Vagina (tissue), 2 donors: ENCODE measurements at places on chromosomes 4 and X.
A peak's percentile ranks its signal among the peaks of the same experiment; 100 is the strongest.

- H3K36me3 ChIP-seq = no peaks in the 10 kb centered on the region
- no peaks in the 10 kb centered on the region for H3K4me1 ChIP-seq
- no peak overlapping the region for H3K27ac ChIP-seq
- H3K27me3 ChIP-seq = peaks cover 3% of the 10 kb centered on the region
- no peak for DNase-seq
Observed at GRCh38 chrX:107454302-107454701, 4.8 kb downstream of the FRMPD3 start.

DNA sequence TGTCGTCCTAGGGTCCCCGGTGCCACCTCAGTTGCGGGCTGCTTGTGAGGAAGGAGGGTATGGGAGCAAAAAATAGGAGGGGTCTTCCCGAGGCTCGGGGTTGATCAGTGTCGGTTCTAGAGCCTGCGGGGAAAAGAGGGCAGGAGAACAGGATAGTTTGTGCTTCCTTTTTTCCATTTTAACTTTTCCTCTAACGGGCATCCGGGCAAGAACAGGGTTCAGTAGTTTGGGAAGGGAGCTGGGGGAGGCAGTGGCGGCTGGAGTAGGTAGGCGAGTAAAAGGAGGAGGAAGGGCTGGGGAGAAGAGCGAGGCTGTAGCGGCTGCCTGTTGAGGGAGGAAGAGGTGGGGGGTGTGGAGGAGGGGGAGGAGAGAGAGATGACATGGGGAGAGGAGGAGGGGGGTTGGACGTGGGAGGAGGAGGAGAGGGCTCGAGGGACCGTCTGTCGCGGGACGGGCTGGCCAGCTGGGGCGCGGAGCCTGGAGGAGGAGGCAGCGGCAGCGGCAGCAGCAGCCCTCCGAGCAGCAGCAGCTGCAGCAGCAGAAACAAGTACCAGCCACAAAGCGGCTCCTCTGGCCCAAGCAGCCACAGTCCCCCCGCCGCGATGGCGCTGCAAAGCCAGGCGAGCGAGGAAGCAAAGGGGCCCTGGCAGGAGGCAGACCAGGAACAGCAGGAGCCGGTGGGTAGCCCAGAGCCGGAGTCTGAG lies at the start of gene SLC16A2:
Gene SLC16A2, plus strand, starts transcription at position 458 of the 704 bp plus-strand sequence. Its CDS starts 145 bp downstream, at position 603.
- H3K4me3 ChIP-seq = peak within 1 kb of the TSS; percentile 55
- peaks cover 10% of the 10 kb centered on the region for H3K4me1 ChIP-seq
- DNase-seq = no peak
- no peaks in the 10 kb centered on the region for H3K27me3 ChIP-seq
- H3K36me3 ChIP-seq = no peaks in the 10 kb centered on the region
- peak within 1 kb of the TSS; percentile 92 for H3K27ac ChIP-seq

- no peaks in the 10 kb centered on the region for H3K27me3 ChIP-seq
- H3K27ac ChIP-seq = peak overlapping the region; percentile 83
- no peak for DNase-seq
- peaks cover 13% of the 10 kb centered on the region for H3K4me1 ChIP-seq
Observed at GRCh38 chrX:119871245-119871598, 311 bp downstream of the RNF113A start.

- no peaks in the 10 kb centered on the region for H3K36me3 ChIP-seq
- H3K27me3 ChIP-seq = no peaks in the 10 kb centered on the region
- H3K4me1 ChIP-seq = no peaks in the 10 kb centered on the region
Observed at GRCh38 chrX:31260351-31260750, 188.5 kb upstream of the FTHL17 start.

DNA sequence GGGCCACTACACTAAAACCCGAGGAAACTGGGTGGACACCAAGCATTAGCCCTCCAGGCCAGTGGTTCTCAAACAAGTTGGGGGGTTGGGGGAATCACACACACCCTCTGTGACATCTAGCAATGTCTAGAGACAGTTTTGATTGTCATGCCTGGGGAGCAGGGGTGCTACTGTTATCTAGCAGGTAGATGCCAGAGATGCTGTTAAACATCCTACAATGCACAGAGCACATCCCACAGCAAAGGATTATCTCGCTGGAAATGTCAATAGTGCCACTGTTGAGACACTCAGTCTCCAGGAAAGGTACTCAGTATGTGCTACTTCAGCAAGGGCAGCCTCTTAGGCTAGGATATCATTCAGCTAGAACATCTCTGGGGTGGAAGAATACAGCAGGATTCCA lies 1.3 kb downstream of the SMC1A start:
- H3K4me1 ChIP-seq = peaks cover 22% of the 10 kb centered on the region
- H3K27ac ChIP-seq = no peak overlapping the region
- H3K4me3 ChIP-seq = peak overlapping the region; percentile 71
- no peaks in the 10 kb centered on the region for H3K27me3 ChIP-seq
- H3K36me3 ChIP-seq = no peaks in the 10 kb centered on the region
- no peak for DNase-seq

DNA sequence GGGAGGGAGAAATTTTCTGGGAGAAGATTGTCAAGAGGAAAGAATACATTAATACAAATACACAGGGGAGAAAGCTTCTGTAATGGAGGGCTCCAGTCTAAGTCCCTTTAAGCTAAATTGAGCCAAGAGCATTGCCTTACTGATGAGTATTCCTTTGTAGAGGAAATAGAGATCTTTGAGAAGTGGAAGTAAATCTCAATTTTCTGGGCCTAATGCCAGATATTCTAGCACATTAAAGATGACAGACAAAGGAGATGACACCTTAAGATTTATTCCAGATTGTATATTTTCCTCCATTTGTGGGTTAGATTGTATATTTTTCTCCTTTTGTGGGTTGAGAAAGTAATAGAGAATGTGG lies 28.5 kb upstream of the SMAD1 start:
- H3K4me1 ChIP-seq = no peaks in the 10 kb centered on the region
- H3K27me3 ChIP-seq = no peaks in the 10 kb centered on the region
- no peak overlapping the region for H3K27ac ChIP-seq
- H3K36me3 ChIP-seq = no peaks in the 10 kb centered on the region

DNA sequence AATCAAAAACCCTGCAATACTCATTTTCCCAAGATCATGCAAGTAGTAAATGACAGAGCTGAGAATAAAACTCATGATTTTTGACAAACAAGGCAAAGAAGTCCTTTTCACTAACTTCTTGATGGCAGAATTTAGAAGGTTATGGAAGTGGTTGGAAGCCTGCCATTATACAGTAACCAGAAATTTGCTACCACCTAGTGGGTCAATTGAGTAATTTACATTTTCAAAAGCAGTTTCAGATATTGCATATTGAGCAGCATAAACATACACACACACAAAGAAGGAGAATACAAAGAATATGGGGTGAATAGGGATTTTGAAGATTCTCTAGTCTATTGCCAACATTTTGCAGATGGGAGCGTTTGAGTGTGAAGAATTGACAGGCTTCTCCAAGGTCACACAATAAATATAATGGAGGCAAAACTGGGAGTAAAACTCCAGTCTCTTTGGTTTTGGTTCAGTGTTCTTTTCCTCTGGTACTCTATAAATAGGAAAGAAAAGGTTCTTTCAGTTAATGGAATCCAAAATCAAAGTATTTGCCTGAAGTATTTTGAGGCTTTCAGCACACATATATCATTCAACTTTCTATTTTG lies 70.2 kb downstream of the GC start:
- H3K4me3 ChIP-seq = no peak overlapping the region
- H3K4me1 ChIP-seq = no peaks in the 10 kb centered on the region
- no peaks in the 10 kb centered on the region for H3K27me3 ChIP-seq

GRCh38 chr4:20395160-20395773 lies 143.6 kb downstream of the SLIT2 start:
- H3K4me3 ChIP-seq = no peak overlapping the region
- H3K27me3 ChIP-seq = no peaks in the 10 kb centered on the region
- no peak for DNase-seq
- H3K36me3 ChIP-seq = no peaks in the 10 kb centered on the region
- no peak overlapping the region for H3K27ac ChIP-seq
- H3K4me1 ChIP-seq = no peaks in the 10 kb centered on the region

DNA sequence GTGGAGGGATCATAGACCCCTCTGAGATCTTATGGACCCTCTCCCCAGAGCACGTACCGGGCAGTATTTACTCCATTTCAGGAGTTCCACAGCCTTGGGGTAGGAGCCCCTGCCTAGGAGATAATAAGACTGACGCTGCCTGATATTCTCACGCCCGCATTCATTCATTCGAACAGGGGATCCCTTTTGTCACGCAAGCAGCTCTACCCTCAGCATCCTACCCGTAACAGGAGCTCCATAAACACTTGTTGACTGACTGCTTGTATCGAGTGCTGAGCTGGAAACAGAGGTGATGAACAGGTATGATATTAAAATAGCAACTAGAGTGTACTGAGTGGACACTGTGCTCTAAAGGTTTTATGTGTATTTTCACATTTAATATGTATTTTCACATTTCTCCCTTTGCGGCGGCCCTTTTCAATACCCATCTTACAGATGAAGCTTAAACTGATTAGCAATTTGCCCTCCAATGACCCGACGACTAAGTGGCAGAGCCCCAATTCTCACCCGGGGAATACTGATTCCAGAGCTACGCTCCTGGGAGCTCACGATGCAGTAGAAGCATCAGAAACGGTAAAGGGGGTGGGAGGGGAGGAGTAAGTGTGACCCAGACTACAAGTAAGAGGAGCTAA lies 888 bp downstream of the RAB28 start:
- DNase-seq = no peak
- peaks cover 17% of the 10 kb centered on the region for H3K4me1 ChIP-seq
- H3K36me3 ChIP-seq = no peaks in the 10 kb centered on the region
- H3K4me3 ChIP-seq = peak overlapping the region; percentile 91

DNA sequence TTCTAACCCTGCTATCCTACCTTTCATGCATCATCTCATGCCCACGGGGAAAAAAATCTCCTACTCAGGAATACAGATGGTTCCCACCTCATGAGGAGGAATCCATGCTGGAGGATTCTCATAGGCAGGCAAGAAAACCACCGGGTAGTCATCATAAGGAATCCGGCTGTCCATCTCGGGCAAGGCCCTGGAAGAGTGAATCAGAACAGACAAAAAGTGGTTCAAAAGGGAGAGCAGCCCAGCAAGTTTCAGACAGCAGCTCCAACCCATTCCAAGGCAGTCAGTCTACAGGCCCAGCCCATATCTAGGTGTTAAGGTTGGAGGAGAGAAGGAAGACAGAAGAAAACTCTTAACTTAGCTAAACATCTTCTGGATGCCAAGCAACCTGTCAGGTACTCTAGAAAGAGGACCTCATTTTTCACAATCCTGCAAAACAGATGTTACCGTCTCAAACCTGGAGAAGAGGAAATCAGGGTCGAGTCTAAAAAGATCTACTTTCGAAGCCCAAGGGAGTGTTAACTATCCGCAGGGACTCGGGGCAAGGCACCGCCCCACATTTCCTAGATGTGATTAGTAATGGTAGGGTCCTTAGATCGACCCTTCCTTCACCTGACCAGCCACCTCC lies 447 bp downstream of the PDZD11 start:
- H3K4me1 ChIP-seq = peaks cover 9% of the 10 kb centered on the region
- H3K4me3 ChIP-seq = peak overlapping the region; percentile 49
- H3K36me3 ChIP-seq = peaks cover 3% of the 10 kb centered on the region
- H3K27ac ChIP-seq = peak overlapping the region; percentile 70
- DNase-seq = no peak

DNA sequence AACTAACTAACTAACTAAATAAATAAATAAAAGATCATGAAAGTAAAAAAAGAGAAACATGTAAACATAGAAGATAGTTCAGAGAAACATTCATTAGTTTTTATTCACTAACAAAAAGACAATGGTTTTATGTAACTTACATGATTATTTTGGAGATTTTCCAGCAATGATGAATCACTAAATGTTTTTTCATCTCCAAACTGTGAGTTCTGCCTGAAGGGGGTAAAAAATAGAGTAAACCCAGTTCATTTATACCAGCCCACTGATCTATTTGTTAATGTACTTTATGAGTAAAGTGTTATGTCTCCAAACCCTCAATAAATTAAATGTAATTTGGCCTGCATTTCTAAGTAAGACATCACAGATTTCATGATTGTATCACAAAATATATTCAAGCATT lies 101.1 kb downstream of the ATP8A1 start:
- no peak overlapping the region for H3K27ac ChIP-seq
- no peaks in the 10 kb centered on the region for H3K36me3 ChIP-seq
- no peak overlapping the region for H3K4me3 ChIP-seq
- no peaks in the 10 kb centered on the region for H3K27me3 ChIP-seq

GRCh38 chr4:108204518-108204917 lies 35.8 kb upstream of the LEF1 start:
- H3K4me1 ChIP-seq = no peaks in the 10 kb centered on the region
- no peak overlapping the region for H3K4me3 ChIP-seq
- no peak for DNase-seq
- no peak overlapping the region for H3K27ac ChIP-seq
- H3K36me3 ChIP-seq = no peaks in the 10 kb centered on the region

DNA sequence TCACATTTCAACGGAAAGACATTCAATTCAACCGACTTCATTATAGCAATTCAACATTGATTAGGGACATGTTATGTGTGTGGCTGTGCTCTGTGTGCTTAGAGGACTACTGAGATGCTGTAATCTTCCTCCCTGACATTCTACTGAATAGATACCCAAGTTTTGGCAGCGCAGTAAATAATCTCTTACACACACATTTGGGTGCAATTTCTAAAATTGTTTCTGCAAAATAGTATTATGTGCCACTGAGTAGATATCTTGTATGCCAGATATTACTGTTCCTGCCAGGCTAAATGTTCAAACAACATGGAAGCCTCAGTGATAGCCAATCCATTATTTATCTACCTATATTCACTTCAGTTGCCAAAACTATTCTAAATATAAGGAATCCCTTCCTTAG lies 41.3 kb downstream of the RTL9 start:
- no peaks in the 10 kb centered on the region for H3K36me3 ChIP-seq
- no peak overlapping the region for H3K27ac ChIP-seq
- H3K4me3 ChIP-seq = no peak overlapping the region
- H3K4me1 ChIP-seq = peaks cover 5% of the 10 kb centered on the region

- peaks cover 24% of the 10 kb centered on the region for H3K4me1 ChIP-seq
- no peaks in the 10 kb centered on the region for H3K27me3 ChIP-seq
- H3K27ac ChIP-seq = no peak overlapping the region
- H3K4me3 ChIP-seq = no peak overlapping the region
- no peak for DNase-seq
Observed at GRCh38 chr4:1775731-1776500, 17.2 kb upstream of the FGFR3 start.

DNA sequence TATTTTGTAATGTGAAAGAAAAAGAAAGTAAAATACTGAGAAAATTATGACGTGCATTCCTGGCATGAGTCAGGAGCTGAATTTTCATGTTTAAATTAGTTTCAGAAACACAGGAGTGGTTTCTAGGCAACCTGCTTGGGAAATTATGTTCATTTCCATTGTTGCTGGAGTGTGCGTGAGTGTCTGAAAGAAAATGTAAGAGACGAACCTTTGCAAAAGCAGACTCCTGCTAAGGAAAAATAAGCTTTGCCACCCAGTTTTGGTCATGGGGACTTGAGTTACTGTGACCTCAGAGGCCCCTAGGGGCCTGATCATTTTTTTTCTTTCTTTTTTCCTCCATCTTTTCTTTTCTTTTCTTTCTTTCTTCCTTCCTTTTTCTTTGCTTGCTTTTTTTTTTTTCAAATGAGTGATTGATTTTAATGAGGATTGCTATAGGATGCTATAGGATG lies 18.8 kb upstream of the CHRNA9 start:
- peak overlapping the region; percentile 85 for H3K27ac ChIP-seq
- H3K27me3 ChIP-seq = no peaks in the 10 kb centered on the region
- no peaks in the 10 kb centered on the region for H3K36me3 ChIP-seq
- no peak for DNase-seq
